Heart left ventricle (tissue), 16 donors: ENCODE measurements at places on chromosomes 4 and X. TPM values are rescaled to one million over a fixed set of nuclear protein-coding genes. Genes with fewer than 3 reads are reported as not detected.

Gene SLC38A5
- polyA plus RNA-seq: 2.0 TPM

Gene TMPRSS11B
- not detected for polyA plus RNA-seq

Gene HMGB2
- polyA plus RNA-seq: 88.9 TPM

Gene NPY1R
- polyA plus RNA-seq: 0.39 TPM

Gene WAS
- 1.8 TPM for polyA plus RNA-seq

Gene NEIL3
- not detected for polyA plus RNA-seq

Gene GNPDA2
- 15.1 TPM for polyA plus RNA-seq

Gene GAGE1
- polyA plus RNA-seq: not detected

Gene APELA
- not detected for polyA plus RNA-seq

Gene PSAPL1
- not detected for polyA plus RNA-seq

Gene ETDA
- polyA plus RNA-seq: not detected

Gene ZCCHC12
- not detected for polyA plus RNA-seq

Gene STBD1
- 35.0 TPM for polyA plus RNA-seq

Gene MAGEB16
- polyA plus RNA-seq: not detected

Gene RPGR
- 9.1 TPM for polyA plus RNA-seq

Gene AWAT2
- not detected for polyA plus RNA-seq

Gene DDX60
- 1.4 TPM for polyA plus RNA-seq

Gene ADRA2C
- 4.2 TPM for polyA plus RNA-seq

Gene TGIF2LX
- polyA plus RNA-seq: not detected

Gene XAGE5
- not detected for polyA plus RNA-seq

Gene NAT8L
- polyA plus RNA-seq: 0.27 TPM

Gene DDX53
- not detected for polyA plus RNA-seq

Gene KCNIP4
- polyA plus RNA-seq: not detected

Gene HDX
- polyA plus RNA-seq: 0.37 TPM

Gene GK2
- not detected for polyA plus RNA-seq

Gene XAGE1A
- polyA plus RNA-seq: not detected
